H1 (cell line): ENCODE measurements at places on chromosomes 11 and 22.

- DNase-seq: no peak
Measured at GRCh38 chr11:11251394-11251970, 101.6 kb downstream of the CSNK2A3 start.

DNA sequence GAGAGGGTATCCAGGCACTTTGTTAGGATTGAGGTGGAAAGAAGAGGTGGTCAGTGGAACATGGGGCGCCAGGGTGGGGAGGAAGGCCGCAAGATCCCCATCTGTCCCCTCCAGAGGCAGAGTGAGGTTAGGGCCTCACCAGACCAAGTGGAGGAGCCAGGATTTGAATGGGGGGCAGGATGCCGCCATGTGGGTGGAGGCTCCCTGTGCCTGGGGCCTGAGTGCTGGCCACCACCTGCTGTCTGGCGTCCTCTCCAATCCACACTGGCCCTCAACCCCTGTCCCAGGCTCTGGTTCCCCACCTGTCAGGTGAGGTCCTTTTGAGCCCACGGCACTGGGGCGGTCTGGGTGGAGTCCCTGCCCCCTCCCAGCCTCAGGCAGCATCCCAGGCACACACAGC lies 17.5 kb upstream of the TBX1 start:
- DNase-seq: no peak

DNA sequence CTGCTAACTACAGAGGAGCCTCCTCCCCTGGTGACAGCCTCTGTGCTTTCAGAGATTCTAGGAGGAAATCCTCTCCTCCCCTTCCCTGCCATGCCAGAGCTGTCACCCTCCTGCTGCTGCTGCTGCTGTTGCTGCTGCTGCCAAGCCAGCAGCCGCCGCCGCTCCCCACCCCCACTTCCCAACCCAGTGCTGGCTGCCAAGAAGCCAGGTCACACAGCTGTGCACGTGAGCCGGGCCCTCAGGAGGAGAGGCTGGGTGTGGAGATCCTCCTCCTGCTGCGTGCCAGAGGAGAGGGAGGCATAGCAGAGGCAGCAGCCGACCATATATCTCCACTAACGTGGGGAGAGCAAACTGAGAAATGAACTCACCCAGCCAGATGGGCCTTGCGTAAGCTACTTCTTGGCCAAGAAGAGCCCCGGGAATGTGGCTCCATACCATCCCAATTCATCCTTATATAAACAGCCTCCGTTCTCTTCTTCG lies 12.4 kb downstream of the CRY2 start:
- DNase-seq: no peak

- no peak for DNase-seq
Measured at GRCh38 chr11:60777572-60777971, 7.6 kb upstream of the MS4A10 start.

DNA sequence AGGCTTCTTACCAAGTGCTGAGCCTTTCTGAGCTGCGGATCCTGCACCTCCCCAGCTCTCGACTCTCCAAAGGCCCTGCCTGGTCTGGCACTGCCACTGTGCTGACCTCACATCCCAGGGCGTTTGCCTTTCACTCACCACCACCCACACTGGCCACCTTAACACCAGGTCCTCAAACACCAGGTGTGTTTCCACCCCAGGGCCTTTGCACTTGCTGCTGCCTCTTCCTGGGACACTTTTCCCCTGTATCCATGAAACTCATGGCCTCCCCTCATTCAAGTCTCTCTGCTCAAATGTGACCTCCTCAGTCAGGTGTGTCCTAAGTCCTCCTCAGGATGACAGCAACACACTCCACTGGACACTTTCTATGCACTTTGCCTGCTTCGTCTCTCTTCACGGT lies 51.4 kb upstream of the ANO1 start:
- DNase-seq: peak; percentile 17

- DNase-seq: no peak
Measured at GRCh38 chr11:13019313-13019712, 10.2 kb downstream of the RASSF10 start.

- no peak for DNase-seq
Measured at GRCh38 chr11:68353118-68353517, 40.7 kb downstream of the LRP5 start.

DNA sequence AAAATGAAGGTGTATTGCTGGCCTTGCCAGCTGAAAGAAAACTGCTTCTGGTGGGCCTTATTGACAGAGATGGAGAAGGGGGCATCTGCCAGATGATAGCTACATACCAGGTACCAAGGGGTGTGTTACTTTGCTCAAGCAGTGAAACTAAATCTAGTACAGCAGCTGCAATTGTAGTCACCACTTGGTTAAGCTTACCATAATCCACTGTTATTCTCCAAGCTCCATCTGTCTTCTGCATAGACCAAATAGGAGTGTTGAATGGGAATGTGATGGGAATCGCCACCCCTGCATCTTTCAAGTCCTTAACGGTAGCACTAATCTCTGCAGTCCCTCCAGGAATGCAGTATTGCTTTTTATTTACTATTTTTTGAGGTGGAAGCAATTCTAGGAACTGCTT lies 45.8 kb upstream of the LIN7C start:
- DNase-seq: no peak

DNA sequence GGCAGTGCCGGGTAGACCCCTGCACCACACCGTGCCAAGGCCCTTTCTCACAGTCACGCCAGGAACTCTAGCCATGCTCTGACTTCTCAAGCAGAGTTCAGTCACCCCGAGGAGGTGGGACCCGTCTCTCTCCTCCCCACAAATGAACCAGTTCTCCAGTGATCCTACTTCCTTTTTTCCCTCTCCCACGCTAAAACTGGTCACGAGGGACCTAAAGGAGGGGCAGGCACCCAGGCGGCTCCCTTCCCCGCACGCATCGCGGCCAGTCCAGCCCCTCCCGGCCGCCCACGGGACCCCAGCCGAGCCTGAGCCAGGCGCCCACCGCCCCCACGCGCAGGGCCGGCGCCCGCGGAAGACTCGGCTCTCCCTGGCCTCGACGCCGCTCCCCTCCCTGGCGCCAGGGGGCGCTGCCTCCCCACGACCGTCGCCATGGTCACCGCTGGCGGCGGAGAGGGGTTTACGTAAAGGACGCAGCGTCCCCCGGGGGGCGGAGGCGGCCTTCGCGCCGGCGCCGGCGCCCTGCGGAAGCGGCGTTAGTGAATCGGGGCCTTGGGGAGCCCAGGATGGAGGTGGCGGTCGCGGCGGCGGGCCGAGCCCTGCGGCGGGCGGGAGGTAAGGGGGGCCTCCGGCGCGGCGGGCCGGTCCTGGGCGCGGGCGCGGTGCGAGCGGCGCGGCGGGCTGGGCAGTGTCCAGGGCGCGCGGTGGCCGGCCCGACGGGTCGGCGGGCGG lies at the start of gene DAGLA:
DAGLA (plus strand) TSS at position 499 of the 729 bp plus-strand sequence. CDS start 39,765 bp downstream, outside the sequence.
- no peak for DNase-seq

- no peak for DNase-seq
Measured at GRCh38 chr11:72111300-72112142, 974 bp downstream of the ANAPC15 start.

DNA sequence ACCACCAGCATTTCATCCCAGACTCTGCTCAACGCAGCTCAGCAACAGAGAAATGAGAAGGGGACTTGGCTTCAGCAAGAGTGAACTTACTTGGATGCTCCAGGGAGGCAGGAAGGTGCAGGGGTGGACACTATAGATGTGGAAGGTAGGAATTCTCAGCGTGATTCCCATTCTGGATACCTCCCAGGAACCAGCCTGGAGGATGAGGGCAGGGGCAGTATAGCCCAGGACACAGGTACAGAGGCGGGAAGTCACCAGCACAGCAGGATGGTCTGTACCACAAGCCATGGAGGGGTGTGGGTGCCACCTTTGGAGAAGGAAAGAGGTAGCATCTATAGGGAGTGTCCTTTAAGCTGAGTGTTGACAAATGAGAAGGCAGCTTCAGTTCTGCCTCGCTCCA lies 1275.2 kb downstream of the TBC1D22A start:
- no peak for DNase-seq

DNA sequence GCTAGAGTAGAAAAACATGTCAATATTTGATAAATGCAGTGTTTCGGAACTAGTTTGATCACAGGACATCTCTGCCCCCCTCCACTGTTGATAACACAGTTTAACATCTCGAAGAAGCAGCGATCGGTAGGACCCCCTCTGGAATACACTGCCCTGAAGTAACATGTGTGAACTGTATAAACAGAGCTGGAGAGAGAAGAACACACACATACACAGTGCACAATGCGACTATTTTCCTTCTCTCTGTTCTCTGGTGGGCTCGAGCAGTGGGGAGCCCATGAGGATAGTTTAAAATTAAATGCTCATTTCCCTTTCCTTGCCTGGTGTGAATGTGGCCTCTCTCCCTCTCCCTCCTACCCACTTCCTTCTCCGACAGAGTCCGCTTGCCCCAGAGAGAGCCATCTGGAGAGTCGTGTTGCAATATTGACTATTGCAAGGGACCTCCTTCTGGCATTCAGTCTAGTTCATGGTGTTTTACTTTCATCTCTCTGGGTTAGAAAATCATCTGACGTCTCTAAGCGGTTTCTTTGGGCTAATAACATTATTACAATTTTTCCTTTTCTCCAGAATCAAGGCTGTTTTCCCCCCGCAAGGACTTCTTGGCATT lies 51.6 kb upstream of the BARX2 start:
- DNase-seq: no peak

DNA sequence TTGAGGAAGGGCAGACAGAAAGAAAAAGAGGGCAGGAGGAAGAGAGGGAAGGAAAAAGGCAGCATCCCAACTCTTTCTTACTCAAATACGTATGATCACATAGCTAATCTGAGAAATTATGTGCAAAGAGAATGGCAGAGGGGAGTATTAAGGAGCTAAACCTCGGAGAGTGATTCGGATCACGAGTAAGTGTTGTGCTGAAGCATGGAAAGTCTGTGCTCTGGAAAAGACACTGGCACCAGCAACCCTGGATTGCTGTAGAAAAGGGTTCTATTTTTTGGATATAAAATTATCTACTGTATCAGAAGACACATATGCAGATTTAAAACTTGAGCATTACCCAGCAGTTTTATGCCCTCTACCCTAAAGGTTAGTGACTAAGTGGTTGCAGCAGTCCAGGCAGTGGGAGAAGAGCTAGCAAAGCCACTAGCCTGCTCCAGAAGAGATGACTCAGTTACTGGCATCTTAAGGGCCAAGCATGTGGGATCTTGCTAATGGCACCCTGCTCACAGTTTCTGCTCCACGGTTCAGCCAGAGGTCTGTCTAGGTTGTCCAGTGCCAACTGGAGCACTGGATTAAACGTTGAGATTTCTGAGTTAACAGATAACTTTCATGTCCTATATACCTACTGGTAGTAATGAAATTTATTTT lies 151.7 kb downstream of the SWAP70 start:
- no peak for DNase-seq

DNA sequence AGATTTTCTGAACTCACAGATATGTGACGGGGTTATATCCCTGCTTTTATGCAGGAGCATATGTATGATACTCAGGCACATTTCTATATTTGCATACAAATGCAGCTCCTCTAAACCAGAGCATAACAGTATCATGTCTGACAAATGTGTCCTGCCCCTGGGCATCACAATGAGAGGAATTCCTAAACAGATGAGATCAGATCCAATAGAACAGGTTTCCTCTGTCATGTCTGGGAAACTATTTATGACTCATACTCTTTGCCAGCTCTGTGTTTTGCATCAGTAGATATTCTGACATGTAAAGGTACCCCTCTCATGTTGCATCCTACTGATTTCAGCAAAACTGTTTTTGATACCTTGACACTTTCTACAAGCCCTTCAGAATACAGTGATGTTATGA lies 29.4 kb downstream of the SYT9 start:
- peak; percentile 17 for DNase-seq

DNA sequence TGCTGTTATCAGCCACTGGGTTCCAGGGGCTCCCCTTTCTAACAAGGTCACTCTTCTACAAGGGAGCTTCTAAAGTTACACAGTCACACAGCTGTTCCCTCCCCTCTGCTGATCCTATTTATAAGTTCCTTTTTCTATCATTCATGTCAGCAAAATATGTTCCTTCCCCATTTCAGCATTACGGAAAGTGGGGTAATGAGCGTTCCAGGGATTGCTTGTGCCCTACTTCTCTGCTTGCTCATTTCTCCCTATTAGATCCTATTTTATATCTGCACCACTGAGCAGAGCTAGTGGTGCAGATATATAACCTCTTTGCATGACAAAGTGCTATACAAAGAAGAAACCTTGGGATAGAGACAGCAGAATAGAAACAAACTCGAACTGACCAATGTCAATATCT lies 22.7 kb upstream of the PLEKHB1 start:
- no peak for DNase-seq

GRCh38 chr11:120385655-120386054 lies 49.4 kb downstream of the ARHGEF12 start:
- no peak for DNase-seq

DNA sequence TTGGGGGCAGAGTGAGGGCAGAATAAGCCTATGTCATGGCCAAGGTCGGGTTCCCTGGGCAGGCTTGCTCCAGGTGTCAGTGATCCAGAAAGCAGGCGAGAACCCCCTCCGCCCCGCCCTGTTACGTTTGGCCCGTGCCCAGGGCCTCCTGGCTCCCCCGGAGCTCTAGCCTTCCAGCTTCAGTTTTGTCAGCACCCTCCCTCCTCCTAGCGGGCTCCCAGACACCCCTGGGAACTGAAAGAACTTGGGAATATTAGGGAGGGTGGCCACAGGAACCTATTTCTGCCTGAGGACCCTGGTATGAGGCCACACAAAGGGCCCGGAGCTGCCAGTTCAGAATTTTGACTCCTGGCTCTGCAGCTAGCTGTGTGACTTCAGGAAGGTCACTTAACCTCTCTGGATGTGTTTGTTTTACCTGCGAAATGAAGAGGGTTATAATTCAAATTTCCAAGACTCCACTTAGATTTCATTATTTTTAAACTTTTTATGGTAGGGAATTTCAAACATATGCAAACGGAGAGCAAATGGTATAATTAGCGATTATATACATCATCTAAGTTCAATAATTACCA lies 1.2 kb downstream of the TUBA8 start:
- DNase-seq: peak; percentile 51

DNA sequence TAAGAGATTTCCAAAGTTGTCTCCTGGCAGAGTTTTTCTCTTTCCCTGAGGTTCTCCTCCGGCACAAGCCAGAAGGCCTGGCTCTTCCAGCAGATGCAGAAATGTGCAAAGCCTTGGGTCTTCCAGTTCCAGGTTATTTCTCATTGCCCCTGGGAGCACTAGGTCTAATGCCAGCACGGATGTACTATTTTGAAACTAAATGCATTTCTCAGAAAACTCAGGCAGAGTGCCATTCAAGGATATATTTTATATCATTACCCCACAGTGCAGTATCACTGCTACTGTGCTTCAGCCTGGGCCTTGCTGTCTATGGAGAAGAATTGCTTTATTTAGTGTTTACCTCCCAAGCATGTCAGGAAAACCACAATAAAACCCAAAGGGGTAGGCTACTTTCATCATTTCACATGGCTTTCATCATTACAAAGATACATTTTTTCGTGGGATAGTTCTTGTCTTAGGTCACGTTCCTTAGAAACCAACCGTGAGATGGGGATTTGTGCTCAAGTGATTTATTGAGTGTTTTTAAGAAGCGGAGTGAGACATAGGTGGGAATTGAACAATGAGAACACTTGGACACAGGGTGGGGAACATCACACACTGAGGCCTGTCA lies 22.4 kb upstream of the FZD4 start:
- no peak for DNase-seq

DNA sequence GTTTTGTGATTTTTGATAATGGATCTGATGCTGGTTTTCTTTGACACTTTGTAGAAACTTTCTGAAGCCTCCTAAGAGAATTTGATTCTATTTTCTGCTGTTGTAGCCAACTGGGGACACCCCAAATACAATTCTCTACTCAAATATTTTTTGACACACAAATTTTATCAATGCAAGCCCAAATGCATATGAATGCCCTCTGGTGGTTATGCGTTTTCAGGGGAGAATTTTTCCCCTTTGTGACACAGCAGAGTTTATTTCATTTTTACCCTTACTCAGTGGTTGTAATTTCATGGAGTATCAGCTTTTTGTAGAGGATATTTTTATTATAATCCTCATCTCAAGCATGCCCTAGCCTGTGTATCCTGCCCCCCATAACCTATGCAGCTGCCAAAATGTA lies 44.7 kb upstream of the MTMR2 start:
- no peak for DNase-seq
